Activated CD8-positive, alpha-beta memory T cell treated with anti-CD3 and anti-CD28 coated beads for 1 hour (primary cell): ENCODE measurements at places on chromosomes 4 and X.

DNA sequence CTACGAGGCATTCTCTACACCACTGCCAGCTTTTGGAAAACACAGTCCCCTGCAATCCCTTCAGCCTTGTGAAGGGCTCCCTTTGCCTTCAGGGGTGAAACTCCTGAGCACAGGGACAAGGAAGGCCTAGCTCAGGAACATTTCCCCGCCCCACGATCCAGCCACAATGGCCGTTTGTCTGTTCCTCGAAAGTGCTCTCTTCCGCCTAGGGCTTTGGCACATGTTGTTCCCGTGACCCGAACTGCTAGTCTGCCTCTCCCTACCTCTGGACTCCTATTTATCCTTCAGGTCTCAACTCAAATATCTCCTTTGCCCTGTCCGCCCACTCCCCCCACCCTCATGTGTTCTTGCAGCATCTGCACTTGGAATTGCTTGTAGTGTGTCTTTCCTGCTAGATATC is 12.1 kb downstream of the FGD1 start:
- no peak for DNase-seq

DNA sequence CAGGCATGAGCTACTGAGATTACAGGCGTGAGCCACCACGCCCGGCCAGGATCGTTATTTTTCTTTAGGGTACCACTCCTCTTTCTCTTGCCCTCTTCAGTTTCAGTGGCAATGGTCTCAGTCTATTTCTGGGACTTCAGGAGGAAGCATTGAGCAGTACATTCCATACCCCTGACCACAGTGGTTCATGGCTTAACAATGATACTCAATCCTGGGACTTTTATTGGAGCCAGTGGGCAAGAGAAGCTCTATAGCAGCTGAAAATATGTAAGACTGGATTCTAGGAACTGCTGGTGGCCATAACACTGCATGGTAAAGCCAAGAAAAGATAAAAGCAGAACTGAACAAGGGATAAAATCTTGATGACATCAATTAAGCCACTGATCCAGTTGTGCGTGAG is 5.8 kb upstream of the CCNA2 start:
- no peak for DNase-seq

GRCh38 chr4:27861802-27862201 is 1001.2 kb downstream of the STIM2 start:
- no peak for DNase-seq

GRCh38 chrX:75303795-75304194 is 29.9 kb downstream of the UPRT start:
- no peak for DNase-seq

DNA sequence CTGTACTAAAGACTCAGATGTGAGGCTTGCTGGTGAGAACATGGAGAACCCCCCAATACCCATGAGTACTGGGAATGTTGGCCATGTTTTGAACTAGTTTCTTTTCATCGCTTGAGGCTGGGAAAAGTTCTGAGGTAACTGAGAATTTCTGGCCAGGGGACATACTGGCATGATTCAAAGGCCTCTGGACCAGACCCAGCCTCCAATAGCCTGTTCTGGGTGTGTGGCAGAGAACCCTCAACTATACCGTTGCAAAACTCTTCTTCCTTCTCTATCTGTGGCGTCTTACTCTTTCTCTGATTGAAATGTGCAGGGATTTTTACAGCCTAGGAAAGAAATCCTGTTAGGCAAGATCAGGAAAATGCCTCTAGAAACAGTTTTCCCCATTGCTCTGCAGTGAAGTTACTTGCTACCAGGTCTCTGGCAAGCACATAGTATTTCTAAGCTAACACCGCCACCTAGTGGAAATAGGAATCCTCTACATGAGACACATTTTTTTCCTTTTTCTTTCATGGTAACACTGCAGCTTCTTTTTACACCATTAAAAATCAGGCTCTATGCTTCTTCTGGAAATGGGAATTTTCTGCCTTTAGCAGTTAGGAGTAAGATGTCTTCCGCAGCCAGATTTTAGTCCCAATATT is 170.7 kb upstream of the ZCCHC13 start:
- no peak for DNase-seq

DNA sequence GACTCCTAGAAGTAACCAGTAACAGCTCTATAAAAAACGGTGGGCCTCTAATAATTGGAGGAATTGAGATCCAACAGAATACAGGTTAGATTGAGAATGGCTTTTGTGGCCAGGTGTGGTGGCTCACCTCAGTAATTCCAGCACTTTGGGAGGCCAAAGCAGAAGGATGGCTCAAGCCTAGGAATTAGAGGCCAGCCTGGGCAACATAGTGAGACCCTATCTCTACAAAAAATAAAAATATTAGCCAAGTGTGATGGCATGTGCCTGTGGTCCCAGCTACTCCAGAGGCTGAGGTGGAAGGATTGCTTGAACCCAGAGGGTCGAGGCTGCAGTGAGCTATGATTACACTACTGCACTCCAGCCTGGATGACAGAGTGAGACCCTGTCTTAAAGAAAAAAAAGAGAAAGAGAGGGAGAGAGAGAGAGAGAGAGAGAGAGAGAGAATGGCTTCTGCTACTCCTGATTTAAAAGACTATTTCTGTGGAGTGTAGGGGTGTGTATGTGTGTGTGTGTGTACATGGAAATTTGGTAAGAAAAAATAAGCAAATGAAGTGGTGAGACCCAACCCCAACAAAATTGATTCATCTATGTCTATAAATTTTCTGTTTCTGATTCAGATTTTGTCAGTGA is 89.3 kb downstream of the FRMPD4 start:
- DNase-seq, result no peak

- no peak for DNase-seq
Measured at GRCh38 chrX:20061855-20062254, 54.9 kb downstream of the MAP7D2 start.

- DNase-seq, result no peak
Measured at GRCh38 chr4:149884529-149885181, 69.0 kb upstream of the IQCM start.

- no peak for DNase-seq
Measured at GRCh38 chrX:119757979-119758730, at the start of gene SOWAHD. SOWAHD (plus strand) TSS chrX:119758588; CDS start chrX:119758668, 80 bp downstream.

GRCh38 chr4:129999156-129999555 is 903.2 kb downstream of the C4orf33 start:
- DNase-seq, result no peak

DNA sequence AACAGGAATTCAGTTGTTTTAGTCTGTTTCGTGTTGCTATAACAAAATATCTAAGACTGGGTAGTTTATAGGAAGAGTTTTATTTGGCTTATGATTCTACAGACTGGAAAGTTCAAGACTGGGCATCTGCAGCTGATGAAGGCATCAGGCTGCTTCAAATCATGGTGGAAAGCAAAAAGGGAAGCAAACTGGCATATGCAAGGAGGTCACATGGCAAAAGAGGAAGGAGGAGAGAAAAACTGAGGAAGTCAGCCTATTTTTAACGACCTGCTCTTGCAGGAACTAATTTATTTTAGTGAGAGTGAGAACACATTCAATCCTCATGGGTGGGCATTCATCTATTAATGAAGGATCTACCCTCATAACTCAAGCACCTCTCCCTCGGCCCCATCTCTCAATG is 363.1 kb upstream of the HS3ST1 start:
- DNase-seq, result no peak

GRCh38 chrX:41781500-41781899 is 57.5 kb downstream of the GPR82 start:
- DNase-seq, result no peak

DNA sequence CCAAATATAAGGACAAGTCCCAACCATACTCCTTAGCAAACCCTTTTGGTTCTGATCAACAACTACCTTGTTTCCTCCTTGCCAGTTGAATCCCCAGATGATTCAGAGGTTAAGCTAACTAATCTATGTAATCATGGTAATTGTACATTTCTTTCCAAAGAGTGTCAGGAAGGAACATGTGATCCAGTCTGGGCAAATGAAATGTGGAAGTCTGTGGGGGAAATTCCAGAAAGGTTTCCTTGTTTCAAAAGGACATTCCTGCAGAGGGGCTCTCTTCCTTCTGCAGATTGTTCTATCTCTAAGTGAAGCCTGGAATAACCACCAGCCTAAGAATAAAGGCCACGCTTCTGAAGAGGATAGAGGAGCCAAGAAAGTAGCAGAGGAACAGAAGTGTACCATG is 7.0 kb downstream of the PRSS12 start:
- DNase-seq, result no peak

GRCh38 chr4:69894186-69894585 is 34.2 kb upstream of the SULT1E1 start:
- no peak for DNase-seq

DNA sequence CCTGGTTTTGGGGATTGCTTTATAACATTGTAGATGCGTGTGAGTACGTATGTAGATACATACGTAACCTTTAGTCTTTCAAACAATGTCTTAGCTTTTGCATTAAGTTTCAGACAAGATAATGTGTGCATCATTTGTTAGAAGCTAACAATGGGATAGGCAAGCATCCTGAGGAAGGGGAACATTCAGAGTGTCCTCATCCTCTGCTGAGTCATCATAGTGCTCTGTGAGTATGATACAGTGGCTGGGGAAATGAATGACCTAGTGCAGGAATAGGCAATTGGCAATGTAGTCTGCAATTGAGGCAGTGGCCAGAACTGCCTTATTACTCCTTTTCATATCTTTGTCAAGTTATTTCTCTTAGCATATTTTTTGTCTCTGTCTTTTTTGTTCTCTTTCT is 7.3 kb downstream of the NAP1L5 start:
- no peak for DNase-seq
